ENCODE measurements at places on chromosomes 12 and 14. TPM values are rescaled to one million over a fixed set of nuclear protein-coding genes. Genes with fewer than 3 reads are reported as not detected.

The MANSC1 gene
- total RNA-seq, result 26.4 TPM

DNA sequence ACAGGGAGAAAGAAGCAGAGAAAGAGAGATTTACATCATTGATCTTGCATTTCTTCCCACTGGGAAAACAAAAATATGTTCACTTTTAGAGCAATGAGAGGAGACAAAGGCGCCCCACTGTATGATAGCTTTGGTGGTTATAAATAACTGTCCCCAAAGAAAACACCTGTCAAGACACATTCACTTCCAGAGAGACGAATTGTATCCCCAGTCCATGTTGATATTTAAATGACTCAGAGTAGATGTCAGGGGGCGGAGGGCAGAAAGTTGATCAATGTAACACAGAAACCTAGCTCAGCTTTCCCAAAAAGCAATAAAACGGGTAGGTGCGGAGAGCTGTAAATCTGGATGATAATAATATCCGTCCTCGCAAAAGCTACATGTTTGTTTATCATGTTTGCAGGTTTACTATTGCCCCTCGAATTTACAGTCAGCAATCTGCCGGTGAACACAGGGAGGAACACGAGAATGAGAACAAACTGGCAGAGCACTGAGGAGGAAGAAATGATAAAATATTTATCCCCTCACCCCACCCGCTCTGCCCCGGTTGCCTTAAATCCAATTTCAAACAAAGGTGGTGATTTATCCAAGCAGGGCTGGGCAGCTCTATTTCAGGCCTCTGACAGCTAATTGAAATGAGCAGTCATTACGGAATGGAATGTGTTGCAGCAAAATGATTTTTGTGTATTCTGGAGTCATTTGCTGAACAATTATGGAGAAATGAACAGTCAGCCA is 84.4 kb downstream of the CMKLR1 start:
- no peak for DNase-seq

DNA sequence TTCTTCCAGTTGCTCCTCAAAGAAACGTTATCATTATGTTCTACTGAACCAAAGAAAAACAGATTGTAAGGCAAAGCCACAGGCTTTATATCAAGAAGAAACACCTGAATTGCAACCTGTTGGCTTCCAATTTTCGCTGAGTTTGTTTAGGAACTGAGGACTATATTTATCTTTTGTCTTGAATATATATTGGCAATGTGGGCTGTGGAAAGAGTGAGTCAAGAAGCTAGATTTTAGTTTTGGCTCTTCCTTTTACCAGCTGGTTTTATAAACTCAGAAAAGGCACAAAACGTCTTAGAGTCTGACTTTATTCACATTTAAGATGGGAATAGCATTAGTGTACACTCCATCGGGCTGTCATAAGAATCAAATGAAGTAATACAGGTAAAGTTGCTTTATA is 10.4 kb upstream of the PTHLH start:
- DNase-seq, result no peak

DNA sequence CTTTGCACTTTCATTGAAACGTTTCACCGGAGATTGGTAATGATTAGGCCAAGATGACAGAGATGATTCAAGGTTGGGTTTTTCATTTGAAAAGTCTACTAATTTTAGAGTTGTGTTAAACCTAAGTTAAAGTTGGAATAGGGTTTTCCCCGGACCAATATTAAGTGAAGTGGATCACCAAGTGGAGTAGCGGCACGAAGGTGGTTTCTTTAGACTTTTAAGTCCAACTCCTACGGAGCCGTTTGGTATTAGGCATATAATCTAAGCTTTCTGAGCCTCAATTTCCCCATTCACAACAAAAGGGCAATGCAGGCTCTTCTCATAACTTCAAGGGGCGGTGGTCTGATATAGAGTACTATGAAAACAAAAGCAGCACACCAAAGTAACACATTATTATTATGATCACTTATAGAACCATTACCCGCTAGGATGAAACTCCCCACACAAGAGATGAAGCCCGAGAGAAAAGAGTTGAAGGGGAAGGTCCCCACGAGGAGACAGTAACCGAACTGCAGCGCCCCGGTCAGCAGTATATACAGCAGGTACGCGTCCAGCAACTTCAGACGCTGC is 413 bp downstream of the DAD1 start:
- no peak for DNase-seq

DNA sequence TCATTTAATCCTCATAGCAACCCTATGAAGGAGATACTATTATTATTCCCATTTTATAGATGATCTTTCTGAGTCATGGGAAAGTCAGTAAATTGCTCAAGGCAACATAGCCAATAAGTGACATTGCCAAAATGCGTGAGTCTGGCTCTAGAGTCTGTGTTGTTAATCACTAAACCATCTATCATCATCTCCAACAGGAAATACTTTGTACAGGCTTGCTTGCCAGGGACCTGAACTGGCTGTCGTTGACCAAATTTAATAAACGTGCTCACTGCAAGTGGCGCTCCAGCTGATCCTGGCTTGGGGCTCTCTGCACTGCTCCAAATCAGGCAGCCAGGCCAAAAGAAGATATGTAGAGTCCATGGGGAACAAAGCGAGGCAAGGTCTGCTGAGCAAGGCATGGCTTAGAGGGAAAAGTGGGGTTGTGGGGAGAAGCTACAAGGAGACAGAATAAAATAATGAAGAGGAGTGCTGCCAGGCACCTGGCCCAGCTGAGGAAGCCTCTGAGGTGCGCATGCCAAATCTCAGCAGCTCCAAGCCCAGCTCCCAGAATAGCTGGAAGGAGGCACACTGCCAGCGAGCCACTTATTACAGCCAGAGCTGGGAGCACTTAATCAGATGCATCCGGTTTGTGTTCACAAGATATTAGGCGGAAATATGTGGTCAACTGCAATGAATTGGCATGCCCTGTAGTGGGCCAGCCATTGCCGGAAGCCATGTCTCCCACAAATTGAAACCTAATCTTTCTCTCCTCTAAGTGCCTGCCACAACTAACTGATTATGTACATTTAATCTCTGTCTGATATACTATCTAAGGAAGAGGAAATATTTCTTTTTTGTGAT is 43.3 kb upstream of the PTPRO start:
- peak; percentile 91 for DNase-seq

The FOS gene
- total RNA-seq, result 204 TPM

The KRT85 gene
- total RNA-seq, result not detected
